T1000 (cell line): ENCODE measurements at places on chromosomes 16 and 17.

GRCh38 chr17:708132-708531, 6.5 kb downstream of the VPS53 start:
- DNase-seq = no peak

DNA sequence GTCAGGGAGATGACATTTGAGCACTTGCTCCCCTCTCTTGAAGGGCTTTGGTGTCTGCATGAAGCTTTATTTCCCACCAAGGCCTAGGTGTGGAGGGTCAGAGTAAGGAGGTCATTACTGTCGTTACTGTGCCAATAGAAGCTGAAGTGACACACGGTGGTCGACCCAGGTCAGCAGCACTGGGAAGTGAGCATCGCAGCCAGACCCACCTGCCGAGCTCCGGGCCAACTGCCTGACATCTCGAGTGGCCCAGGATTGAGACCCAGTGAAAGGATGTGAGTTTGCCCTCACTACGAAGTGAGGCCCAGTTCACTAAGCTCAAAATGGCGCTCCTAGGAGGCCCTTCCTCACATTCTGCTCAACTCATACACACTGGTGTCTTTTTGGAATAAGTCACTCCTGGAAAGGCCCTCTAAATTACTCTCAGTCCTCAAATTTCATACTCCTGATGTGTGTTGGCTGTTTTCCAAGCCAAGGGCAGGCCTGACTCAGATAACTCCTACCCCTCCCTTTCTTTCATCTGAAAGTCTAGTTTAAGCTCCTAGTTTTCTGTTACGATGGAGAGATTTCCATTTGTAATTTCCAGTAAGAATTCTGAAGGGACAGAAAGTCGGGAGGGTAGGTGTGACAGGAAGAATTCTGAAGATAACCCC, 200.4 kb downstream of the LGALS9B start:
- DNase-seq = peak; percentile 7

DNA sequence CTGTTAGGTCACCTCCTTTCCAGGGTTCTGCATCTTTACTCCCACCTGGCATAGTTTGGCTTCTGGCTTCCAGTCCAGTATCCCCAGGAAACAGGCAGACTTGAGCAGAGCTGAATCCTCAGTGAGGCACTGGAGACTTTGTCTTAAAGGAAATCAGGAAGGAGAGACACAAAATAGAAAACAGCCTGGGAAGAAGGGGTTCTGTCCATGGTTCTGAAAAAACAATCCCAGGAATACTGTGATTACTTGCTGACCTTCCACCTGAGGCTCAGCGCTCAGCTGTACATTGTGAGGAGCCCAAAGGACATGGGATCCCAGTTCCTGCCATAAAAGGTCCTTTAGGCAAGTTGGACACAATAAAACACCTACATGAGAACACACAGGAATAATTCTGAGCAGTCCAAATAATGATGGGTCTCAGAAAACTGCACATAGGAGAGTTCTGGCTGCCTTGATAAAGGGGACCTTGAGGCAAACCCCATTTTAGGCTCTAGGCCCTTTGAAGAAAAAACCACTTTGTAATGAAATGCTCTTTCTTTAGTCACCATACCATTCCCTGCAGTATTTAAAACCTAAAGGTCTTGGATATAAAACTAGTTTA, 81.4 kb upstream of the CRHR1 start:
- no peak for DNase-seq

GRCh38 chr17:77933777-77934398, 24.6 kb upstream of the TNRC6C start:
- DNase-seq = no peak

GRCh38 chr17:81057079-81057730, 22.3 kb downstream of the BAIAP2 start:
- no peak for DNase-seq

GRCh38 chr17:1953831-1954230, 71.3 kb downstream of the RTN4RL1 start:
- no peak for DNase-seq

DNA sequence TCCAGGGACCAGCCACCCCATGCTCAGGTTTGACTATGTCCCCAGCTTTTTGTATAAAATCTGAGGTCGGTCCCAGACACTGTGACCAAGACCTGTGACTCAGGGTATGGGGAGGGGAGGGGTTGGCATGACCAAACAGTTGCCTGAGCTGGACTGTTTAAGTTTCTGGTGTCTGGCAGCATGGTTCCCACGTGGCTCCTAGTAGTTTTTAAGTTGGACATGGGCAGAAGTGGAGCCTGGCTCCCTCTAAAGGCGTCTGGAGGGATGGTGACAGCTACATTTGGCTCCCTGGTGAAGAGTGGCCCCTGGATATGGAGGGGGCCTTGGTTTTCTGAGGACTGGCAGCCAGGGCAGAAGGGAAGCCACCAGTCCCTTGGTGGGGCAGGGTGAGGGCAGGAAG, 7.9 kb downstream of the SMCR8 start:
- no peak for DNase-seq

DNA sequence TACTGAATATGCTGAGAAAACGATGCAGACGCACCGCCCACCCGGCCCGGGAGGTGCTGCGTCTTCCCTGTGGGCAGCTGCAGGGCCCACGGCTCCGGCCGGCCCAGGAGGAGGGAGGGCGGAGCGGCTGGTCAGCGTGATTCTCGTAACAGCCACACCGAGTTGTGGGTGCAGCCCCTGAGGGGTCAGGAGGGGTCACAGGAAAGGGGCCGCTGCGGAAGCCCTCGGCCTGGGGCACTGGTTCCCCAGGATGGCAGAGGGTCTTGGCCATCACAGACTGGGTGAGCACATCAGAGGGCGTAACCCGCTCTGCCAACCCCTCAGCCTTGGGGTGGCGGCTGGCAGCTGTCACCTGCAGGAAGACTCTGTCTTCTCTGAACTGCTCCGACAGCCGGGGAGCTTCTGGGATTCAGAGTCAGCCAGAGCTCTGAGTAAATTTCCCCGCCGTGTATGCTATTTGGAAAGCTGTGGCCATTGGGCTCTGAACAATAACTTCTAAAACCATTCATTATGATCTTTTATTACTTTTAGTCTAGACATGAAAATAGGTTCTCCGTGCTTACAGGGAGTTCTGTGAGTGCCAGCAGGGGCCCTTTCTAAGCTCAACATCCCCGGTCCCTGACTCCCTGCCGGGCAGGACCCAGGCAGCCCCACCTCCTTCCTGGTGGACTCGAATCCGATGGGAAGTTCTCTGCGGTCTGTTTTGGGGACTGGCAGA, 87.4 kb upstream of the CHMP6 start:
- DNase-seq = no peak

GRCh38 chr17:2701161-2701995, 10.2 kb downstream of the CLUH start:
- DNase-seq = no peak

DNA sequence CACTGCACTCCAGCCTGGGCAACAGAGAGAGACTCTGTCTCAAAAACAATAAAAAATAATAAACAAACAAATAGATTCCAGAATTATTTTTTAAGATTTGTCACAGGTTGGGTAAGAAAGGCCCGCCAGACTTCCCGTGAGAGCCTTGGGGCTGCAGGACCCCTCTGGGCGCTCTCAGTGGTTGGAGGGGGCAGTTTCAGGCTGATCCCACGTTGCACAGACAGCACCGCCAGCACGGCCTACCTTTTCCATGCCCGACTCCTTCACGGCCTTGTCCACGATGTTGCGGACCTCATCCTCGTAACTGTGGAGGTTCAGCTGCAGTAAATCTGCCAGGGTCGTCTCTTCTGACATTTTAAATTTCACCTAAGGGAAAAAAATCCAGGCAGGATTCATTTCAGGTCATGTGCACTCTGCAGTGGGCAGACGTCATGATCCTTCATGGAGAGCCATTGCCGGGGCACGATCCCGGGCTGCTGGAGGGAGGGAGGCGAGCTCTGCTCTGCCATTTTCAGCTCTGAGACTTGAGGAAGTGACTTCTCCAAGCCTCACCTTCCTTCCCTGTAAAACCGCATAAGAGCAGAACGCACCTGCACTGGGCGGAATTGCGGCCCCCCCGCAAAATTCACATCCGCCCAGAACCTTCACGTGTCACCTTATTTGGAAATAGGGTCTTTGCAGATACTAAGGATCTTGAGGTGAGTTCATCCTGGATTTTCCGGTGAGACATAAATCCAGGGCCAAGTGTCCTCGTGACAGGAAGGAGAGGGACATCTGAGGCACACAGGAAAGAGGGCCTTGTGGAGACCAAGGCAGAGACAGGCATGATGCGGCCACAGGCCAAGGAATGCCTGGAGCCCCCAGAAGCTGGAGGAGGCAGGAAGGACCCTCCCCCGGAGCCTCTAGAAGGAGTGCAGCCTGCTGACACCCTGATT, 66.8 kb downstream of the DNAH17 start:
- no peak for DNase-seq

DNA sequence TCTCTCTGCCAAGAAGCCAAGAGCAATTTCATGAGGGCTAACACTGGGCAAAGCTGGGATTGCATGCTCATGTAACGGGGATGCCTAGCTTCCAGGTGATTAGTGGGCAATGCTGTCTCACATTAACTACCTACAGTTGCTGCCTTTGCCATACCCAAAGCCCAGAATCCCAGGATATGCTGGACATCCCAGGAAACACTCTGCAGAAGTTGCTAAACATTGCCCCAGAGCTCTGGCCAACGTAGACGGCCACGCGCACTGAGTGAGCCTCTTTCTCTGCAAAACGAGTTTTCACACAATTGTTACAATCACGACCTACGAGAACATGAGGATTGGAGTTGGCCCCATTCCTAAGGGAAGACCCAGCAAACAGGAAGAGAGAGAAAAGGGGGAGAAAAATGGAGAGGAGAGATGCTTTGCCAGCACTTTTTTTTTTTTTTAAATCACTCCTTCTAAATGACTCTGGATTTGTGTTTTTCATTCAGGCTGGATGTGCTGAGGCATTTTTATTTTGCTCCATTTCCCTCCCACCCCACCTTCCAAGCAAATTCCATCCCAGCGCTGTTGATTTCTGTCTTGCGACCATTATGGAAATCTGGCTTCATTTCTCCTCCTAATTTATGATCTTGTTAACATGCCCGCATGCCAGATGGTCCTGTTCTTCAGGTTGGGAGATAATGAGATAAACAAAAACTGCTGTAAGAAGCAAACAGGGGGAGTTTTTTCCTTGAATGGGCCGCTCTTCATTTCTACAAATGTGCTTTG, 112.8 kb upstream of the DNAH9 start:
- no peak for DNase-seq

DNA sequence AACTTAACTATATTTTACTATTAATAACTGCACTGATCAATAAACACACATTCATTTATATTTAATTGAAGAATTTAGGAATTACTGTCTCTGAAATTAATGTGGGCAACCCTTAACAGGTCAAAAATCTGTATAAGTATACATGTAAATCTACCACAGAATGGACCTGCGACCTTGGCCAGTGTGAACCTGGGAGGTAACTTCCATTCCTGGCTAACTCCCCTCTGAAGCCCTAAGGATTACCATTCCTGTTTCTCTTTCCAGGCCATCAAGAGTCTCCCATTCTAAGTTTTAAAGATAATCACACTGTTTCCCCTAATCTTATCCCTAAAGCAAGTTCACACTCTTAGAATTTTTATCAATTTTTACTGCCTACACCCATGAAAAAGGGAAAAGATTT, 58.1 kb downstream of the SMURF2 start:
- DNase-seq = no peak

- DNase-seq = no peak
These were observed at the start of gene ATP2A1 for GRCh38 chr16:28878083-28878926. TSS of gene ATP2A1 (plus strand) at chr16:28878488. CDS start at chr16:28878672, 184 bp downstream.

- no peak for DNase-seq
These were observed 48.7 kb downstream of the TMEM100 start for GRCh38 chr17:55673743-55674506.
